IPS-NIHi11 (cell line): ENCODE measurements at places on chromosomes 11 and 22.

- no peak for DNase-seq
These were observed 997.8 kb upstream of the RAG2 start for GRCh38 chr11:37595845-37596244.

GRCh38 chr11:125061281-125061680 lies 1.8 kb upstream of the SLC37A2 start:
- DNase-seq: no peak

- DNase-seq: peak; percentile 91
These were observed 10.7 kb downstream of the LSP1 start for GRCh38 chr11:1863352-1864216.

- DNase-seq: no peak
These were observed 57.5 kb upstream of the EED start for GRCh38 chr11:86187027-86187426.

DNA sequence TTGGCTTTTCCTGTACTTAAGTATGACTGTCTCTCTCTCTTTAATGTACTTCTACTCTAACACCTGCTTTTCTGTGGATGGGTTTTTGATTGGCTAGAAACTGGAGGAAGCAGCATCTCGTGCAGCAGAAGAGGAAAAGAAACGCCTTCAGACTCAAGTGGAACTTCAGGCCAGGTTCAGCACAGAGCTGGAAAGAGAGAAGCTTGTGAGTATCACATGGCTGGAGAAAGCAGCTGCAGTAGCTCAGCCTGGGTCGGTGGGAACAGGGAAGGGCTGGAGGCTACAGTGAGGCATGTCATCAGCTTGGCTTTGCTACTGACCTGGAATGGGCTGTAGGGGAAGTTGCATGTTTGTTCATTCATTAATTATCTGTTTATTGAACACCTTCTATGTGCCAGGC lies 74.2 kb downstream of the SWAP70 start:
- DNase-seq: no peak

DNA sequence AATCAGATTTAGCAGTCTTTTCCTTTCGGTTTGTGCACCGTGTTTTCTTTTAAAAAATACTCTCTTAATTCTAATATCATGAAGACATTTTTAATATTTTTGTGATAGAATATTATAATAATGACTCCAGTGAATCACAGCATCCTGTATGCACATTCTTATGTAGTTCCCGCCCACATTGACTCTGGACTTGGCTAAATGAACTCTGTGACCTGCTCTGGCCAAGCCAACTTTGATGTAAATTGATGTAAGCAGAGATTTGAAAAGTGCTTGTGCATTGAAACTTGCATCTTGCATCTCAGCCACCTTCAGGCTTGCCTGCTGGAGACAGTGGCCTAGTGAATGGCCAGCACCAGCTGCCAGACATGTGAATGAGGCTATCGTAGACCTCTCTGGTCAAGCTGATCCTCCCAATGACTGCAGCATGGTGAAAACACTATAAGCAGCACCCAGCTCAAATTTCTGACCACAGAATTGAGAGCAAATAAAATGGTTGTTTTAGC lies 29.2 kb upstream of the PGM2L1 start:
- no peak for DNase-seq

DNA sequence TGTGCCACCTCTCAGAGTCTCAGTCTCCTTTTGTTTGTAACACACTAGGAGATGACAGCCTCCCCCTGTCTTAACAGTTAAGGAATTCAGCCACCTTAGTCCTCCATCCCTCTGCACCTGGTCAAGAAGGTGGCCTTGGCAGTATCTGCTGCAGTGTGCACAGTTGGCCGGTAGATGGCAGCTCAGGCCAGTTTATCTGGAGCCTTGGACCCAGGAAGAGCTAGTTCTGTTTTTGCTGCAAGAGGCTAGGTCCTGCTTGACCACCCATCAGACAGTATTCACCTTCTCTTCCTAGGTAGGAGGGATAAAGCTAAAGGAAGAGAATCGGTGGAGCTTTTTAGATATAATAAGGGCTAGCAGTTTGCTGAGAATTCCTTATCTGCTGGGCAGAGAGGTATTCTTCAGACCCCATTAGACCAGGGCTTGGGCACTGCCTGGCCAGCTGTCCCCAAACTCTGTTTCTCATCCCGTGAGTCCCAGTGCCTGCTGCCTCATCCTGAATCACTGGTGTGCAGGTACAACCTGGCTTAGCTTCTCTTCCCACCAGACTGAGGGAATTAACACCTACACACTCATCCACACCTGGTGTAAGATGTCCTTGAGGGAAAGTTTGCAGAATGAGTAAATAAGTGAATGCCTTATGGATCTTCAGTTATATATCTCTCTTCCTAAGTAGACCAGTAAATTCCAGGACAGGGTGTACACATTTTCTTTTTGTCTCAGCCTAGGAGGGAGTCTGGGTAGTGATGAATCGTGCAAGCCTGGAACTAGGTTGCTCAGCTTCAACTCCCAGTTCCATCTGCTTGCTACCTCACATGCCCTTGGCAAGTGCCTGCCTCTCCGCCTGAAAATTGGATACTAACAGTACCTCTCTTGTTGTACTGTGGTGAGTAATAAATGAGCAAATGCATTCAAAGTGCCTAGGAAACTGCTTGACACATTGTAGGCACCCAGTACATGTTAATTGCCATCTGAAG lies 70.8 kb upstream of the NARS2 start:
- peak; percentile 77 for DNase-seq

GRCh38 chr11:118834427-118835028 lies 43.6 kb upstream of the DDX6 start:
- no peak for DNase-seq

GRCh38 chr11:16889905-16890304 lies 124.3 kb downstream of the PLEKHA7 start:
- DNase-seq: no peak

GRCh38 chr22:37425800-37426705 lies 1.2 kb downstream of the ELFN2 start:
- peak; percentile 67 for DNase-seq

DNA sequence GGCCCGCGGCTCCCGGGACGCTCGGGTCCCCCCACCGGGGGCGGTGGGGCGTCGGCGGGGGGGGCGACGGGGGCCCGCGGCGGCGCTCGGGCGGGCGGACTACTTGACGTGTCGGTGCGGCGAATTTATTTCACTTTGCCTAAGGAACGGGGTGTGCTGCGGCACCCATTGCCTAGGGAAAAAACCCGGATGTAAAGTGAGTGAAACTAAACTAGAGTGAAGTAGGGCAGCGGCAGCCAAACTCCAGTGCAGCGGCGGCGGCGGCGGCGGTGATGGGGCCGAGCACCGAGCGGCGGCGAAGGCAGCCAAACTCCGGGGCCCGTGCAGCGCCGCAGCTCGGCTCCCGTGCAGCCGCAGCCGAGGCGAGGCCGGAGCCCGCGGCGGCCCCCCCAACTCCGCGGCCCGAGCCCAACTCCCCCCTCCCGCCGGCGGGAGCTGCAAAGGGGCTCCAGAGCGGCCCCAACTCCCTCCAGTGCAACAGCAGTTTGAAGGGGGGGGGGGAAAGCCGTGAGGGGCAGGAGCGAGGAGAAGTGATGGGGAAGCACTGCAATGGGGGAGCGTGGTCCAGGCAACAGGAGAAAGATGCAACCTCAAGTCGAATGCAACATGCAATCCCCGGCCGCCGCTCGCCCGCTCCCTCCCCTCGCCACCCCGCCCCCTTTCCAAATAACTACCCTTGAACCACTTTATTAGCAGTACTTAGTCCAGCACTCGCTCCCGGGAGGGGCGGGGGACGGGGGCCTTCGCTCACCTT lies 647 bp upstream of the PHF21A start:
- peak; percentile 69 for DNase-seq

DNA sequence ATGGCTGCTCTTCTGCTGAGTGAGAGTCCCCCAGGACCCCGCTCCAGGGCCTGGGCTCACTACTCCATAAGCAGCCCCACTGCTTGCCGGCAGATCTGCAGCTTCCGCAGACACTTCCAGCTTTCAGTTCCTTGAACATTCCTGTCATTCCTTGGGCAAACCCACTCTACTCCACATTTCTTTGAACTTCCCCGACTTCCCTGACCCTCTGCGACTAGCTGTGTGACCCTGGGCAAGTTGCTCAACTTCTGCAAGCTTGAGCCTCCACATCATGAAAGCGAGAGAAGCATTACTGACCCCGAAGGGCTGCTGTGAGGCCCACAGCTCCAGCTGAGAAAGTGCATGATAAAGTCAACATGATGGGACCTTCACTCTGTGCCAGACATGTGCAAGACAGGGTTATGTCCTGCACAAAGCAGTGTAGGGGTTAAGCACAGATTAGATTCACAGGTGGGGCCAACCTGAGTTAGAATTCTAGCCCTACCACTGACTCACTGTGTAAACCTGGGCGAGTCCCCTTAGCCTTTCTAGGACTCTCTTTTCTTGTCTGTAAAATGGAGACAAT lies 51.8 kb downstream of the THAP12 start:
- DNase-seq: peak; percentile 43

GRCh38 chr11:115919341-115920091 lies 415.3 kb upstream of the CADM1 start:
- DNase-seq: no peak

- DNase-seq: no peak
These were observed 55.3 kb downstream of the KIRREL3 start for GRCh38 chr11:126945319-126945718.

DNA sequence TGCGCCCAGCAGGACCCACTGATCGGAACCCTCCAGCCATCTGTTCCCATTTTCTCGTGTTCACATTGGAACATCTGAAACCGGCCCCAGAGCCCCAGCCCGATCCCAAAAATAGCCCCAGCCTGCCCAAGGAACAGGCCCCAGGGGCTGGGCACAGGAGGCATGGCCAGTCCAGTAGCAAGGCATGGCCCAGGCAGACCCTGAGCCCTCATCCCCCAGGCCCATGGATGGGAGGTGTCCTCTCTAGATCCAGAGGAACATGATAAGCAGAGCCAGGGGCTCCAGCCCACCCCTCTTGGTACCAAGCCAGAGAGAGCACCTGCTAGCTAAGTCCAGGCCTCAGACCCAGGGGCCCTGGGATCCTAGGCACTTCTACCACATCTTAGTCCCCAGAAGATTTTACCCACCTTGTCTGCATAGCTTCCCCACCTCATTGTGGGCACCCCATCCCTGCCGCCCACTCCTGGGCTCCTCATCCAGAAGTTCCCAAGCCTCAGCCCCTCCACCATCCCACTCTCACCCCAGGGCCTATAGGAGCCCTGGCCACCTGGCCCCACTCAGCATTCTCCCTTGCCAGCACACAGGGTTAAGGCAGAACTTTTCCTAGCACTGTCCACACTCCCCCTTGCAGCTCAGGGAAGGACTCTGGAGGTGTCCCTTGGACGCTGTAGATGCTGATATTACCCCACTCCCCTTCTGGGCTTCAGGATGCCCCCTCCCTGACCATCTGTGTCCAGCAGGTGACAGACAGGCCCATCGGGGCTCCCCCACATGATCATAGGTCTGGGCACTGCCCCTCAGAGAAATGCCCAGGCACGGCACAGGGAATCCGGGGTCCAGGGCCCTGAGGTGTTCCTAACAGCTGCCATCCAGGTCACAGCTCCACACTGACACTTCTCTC lies 9.5 kb downstream of the BCL9L start:
- no peak for DNase-seq

- DNase-seq: no peak
These were observed 12.8 kb downstream of the ARAP1 start for GRCh38 chr11:72739240-72740059.

- no peak for DNase-seq
These were observed 12.1 kb downstream of the TRMU start for GRCh38 chr22:46347646-46348045.

DNA sequence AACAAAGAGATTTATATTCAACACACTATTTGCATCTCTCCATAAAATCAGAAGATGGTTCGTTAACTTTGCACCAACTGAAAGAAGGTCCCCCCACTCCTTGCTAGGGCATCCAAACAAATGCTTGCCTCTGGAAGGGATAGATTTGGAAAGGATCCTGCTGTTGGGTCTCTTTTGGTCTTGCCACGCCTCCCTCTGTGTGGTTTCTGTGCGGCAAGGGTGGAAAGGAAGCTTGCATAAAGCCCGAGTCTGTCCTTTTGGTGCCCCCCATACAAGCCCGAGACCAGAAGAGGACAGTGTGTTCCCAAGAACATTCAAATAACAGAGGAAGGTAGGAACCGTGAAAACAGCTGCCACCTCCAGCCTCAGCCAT lies 15.1 kb downstream of the SCGB1A1 start:
- DNase-seq: no peak

DNA sequence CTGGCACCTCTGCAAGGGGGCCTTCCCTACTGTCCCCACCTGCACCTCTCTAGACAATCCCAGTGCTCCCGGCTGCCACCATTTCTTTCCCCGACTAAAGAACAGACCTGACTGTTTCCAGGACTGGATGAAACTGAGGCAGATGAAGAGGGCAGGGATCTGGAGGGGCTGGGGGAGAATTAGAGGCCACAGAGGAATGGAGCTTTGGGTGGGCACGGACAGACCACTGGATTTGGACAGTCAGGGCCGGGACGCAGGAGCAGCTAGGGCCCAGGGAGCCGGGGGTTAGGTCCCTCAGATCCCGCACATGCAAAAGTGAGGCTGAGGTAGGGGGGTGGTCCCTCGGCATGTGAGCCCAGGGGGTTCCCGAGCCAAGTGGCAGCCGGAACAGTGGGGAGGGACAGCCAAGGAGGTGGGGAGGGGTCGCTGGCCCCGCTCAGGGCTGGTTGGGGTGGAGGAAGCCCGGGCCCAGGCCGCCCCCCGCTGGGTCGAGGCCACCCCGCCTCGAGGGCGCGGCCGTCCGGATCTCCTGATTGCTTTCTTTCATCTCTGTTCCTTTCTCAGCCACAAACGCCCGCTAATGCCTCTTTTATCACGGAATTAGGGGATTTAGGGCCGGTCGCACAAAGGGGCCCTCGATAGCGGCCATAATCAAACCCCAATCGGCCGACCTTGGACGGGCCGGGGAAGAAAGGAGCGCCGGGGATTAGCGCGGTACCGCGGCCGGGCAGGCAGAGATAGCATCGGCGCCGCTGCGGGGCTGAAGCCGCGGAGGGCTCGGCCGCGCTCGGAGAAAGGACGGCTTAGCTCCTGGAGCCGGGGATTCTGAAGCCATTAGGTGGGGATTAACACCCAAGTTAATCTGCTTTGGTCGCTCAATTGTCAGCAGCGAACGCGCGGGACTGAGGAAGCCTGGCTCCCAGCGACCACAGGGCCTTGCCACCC lies 9.3 kb downstream of the SLC25A1 start:
- DNase-seq: no peak

GRCh38 chr11:113457784-113458183 lies 17.4 kb downstream of the DRD2 start:
- peak; percentile 30 for DNase-seq

DNA sequence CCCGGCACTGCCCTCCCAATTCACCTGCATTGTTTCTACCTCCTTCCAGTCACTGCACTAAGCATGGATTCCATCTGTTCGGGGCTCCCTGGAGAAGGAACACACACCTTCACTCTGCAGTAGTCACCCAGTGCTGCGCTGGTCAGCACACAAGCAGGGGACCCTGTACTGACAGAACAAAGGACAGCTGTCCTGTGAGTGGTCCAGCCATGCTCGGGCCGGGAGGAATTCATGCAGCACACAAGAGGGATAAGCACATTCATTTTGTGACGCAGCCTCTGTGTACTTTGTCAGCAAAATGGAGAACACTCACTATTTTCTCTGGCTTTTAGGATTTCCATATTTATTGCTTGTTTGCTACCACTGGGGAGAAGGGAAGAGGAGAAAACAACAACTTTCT lies 167.3 kb downstream of the NTM start:
- no peak for DNase-seq

- DNase-seq: peak; percentile 68
These were observed 2.8 kb downstream of the MYH9 start for GRCh38 chr22:36384766-36385481.

GRCh38 chr11:80297858-80298632 lies 857.2 kb upstream of the TENM4 start:
- DNase-seq: no peak

GRCh38 chr11:23574149-23574548 lies 713.9 kb upstream of the CCDC179 start:
- no peak for DNase-seq

GRCh38 chr11:1030556-1030955 lies 6.0 kb downstream of the MUC6 start:
- DNase-seq: no peak
